GM23248 (cell line): ENCODE measurements at places on chromosomes 2 and 18.
A peak's percentile ranks its signal among the peaks of the same experiment; 100 is the strongest.

- no peak for DNase-seq
Measured at GRCh38 chr2:31698722-31699121, 118.0 kb upstream of the SRD5A2 start.

GRCh38 chr2:216475767-216476166 lies 22.9 kb upstream of the RPL37A start:
- DNase-seq = no peak

- peak; percentile 79 for DNase-seq
Measured at GRCh38 chr2:27185331-27186026, 26.4 kb upstream of the ATRAID start.

DNA sequence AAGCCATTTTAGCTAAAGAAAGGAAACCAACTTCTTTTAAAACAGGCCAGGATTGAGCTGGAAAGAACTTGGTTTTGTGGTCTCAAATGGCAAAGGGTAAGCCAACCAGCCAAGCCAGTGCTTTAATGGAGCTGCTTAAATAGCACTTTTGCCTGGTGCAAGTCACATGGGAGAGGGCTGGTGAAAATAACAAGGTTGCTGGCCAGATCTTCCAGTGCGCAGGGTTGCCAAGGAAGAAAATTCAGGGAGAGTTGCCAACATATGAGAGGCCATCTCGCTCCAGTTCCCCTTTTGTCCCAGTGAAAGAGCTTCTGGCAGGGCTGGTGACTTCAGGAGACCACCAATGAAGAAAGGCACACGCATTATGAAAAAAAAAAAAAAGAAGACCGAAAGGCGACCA lies 57.3 kb downstream of the IRS1 start:
- no peak for DNase-seq

DNA sequence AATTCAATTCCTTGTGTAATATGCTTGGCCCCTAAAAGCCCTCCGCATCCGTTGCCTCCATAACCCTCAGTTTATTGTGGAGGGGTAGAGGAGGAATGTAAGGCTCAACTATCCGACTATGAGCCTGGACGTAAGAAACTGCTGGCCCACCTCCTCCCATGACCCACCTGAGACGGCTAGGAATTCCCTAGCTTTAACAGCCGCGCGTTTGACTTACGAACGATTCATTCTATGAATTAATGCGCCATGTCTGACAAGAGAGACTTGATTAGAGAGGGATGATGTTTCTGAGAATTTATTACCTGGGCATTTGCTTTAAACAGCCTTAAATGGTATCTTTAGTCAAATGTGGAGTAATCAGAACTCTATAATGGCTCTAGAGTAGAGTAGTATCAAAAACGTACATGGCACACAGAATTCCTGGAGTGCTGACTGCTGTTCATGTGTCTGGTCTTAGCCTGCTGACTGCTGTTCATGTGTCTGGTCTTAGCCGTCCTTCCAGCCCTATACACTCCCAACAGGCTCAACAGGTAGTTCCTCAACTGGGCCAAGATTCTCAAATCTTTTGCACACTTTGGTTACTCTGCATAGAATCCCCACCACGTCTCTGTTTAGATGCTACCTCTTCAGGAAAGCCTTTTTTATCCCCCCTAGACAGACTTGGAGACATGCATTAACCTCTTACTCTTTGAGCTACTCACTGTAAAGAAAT lies 899 bp upstream of the GFPT1 start:
- no peak for DNase-seq

- DNase-seq = peak; percentile 74
Measured at GRCh38 chr2:181104512-181105115, 124.2 kb downstream of the UBE2E3 start.

DNA sequence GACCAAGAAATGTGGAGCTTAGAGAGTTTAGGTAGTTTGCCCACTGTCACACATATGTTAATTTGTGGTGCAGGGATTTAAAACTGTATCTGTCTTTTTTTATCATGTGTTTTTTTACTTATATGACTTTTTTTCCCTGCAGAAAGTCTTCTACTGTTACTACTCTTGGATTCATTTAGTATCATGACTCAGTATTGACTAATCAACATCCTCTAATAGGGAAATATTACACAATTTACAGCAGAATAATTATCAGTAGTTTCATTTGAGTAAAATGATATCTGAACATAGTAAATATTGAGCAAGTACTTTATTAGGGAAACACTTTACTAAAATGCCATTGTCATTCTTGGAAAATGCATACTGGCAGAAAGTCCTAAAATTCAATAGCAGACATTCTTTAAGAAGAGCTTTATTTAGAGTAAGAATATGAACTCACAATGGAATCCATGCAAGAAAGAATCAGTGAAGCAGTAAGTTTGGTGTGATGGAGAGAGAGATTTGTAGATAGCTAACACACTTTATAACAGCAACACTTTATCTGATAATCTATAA lies 425.9 kb upstream of the SLC8A1 start:
- DNase-seq = peak; percentile 15

GRCh38 chr2:236293241-236293810 lies 29.1 kb upstream of the ASB18 start:
- no peak for DNase-seq
